Activated CD4-positive, alpha-beta T cell treated with anti-CD3 and anti-CD28 coated beads, Interleukin-2, Interleukin-4, amounts not matched to agents 100 ng/mL and 50 ng/mL, durations not matched to agents 16 hours and 8 hours (primary cell): ENCODE measurements at places on chromosomes 2 and 18.

DNA sequence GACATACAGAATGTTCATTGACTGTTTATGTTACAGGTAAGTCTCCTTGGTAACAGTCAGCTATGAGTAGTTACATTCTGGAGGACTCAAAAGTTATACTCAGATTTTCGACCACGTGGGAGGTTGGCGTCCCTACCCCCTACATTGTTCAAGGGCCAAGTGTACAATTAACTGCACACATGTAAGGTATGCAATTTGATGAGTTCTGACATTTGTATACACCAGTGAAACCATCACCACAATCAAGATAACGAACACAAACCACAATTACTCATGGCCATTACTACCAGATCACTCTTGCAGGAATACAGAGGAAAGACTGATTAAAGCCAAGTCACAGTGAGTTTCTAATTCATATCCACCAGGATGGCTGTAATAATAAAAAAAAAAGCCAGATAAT lies 39.6 kb upstream of the LDLRAD4 start:
- peak; percentile 55 for DNase-seq

DNA sequence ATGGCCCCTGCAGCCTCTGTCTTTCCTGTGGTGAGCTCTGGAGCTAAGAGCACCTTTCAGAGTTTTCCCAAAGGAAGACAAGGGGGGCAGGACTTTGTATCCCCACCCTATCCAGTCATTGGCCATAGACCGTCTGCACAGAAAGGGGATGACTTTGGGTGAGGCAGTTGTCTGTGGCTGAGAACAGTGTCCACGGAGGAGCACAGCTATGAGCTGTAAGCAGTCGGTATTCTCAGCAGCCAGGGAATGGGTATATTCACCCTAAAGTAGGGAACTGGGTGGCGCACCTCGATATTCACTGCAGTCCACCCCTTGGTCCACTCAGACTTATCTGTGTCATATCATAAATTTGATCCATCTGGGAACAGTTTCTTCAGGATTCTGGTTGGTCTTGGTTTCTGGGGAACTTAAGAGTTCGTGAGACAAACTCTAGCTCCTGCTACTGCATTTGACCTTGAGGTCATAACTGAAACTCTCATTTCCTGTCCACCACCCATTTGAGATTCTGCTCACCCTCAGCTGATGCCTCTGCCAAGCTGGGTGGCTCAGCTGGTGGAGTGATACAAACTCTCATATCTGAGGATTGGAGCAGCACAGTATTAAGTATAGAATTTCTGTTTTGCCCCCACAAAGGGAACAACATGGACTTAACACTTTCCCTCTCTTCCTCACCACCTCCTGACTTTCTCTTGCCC lies 45.2 kb upstream of the SCG2 start:
- no peak for DNase-seq

DNA sequence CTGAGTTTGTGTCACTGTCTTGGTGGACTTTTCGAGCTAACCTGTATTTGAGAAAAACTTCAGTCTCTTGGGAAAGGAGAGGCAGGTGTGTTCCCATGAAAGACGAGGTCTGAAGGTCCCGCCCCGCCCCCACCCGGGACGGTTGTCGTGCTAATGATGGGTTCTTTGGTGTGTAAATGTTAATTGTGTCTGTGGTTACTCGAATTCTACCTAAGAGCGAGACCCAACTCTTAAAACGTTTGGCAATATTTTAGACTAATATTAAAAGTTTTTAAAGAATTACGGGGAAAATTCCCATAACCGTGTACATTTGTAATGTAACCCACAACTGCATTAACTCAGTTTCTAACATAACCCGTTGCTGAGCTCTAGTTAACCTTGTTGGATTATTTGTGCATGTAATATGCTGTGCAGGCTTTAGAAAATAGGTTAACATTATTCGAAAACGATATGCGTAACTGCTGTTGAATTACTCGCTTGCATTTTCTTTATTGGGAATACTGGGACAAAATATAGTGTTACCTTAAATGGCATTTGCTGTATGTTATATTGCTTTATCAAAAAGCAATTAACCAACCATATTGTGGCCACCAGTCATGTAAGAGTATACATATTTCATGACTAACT lies 833 bp downstream of the EPB41L5 start:
- no peak for DNase-seq

DNA sequence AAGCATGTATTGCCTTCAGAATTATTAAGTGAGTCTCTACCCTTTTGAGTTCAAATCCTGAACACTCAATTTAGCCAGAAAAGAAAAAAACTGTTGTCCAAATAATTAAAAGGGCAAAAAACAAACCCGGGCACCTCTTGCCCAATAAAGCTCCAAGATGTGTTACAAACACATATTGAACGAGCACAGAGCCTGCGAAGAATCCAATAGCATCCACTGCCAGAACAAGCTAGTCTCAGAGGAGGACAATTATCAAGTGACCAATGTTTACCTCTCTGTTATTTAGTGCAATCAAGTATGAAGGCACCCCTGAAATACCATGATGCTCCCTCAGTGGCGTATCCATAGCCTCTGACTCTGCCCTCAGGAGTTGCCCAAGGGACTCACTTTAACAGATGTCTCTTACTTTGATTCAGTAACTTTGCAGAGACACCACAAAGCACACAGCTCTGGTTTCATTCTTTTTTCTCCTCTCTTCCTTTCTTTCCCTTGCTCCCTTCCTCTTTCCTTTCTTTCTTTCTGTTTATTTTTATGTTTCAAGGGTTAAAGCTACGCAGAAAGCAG lies 93.5 kb upstream of the SPATS2L start:
- no peak for DNase-seq

- peak; percentile 49 for DNase-seq
These were observed 30.6 kb upstream of the CHRNA1 start for GRCh38 chr2:174794851-174795374.

DNA sequence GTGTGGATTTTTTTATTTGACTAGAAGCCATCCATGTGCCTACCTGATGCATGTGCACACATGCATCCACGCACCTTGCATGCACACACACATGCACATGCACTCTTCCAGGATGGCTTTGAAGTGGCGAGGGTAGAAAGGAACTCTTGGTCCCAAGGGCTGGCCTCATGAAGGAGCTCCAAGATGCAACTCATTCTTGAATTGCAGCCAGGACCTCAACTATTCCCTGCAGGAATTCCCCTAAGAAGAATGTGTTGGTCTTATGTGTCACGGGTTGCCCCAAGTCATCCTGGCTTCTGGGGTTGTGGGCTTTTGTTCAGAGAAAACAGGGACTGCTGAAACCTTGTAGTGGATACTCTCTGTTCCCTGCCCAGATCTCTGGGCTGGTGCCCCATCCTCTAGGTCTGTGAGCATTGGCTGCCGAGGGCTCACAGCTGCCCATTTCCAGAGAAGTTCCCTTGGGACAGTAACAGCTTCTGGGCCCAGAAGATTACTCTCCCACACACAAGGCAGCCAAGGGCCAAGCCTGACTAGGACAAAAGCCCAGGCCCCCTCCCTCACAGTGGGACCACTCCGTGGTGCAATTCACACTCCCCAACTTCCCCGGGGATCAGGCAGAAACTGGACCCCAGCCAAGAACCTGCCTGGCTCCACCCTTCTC lies 137.6 kb downstream of the COPS8 start:
- DNase-seq = no peak

- DNase-seq = no peak
These were observed 288.0 kb upstream of the TNP1 start for GRCh38 chr2:217147818-217148217.

DNA sequence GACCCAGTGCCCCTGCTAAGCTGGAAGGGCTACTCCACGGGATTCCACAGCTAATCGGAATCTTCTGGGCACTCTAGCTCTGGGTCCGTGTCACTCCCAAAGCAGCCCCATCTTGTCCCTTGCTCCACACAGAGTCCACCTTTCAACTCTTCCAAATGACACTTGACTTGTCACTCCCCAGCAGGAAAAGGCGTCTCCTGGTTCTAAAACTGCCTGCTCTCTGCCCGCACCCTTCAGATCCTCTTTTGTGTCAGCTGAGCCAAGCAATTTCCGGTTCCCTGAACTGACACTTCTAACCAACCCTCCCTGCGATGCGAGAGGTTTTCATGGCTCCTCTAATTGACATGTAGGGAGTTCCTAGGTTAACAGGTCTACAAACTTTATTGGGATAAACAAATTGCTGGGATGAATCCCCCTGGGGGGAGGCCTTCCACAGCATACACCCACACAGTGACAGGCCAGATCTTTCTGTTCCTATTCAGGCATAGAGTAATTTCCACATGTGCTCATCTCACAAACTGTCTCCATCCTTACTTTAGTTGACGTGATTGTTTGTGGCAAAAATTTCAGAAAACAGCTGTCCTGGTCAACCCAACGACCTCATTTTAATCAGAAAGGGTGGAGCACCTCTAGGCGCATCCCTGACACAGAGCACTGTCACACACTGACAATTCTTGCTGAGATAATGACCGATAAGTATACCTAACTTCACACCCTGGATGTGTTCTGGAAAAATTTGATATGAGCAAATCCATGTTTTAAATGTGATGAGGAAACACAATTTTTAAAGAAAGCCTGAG lies 104.9 kb downstream of the RBMS1 start:
- peak; percentile 60 for DNase-seq

DNA sequence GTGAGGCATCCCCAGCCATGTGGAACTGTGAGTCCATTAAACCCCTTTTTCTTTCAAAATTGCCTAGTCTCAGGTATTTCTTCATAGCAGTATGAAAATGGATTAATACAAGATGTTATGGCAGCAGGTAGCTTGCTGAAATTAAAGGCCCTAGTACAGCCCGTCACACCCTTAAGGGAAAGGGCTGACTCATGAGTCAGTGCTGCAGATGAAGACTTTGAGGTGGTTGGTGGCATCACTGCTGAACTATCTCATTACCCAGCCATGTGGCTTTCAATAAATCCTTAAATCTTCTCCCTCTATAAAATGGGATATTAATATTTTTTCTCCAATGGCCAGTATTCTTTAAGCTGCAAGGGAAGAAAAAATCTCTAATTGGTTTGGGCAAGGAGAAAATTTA lies 226.1 kb upstream of the CCDC68 start:
- no peak for DNase-seq

DNA sequence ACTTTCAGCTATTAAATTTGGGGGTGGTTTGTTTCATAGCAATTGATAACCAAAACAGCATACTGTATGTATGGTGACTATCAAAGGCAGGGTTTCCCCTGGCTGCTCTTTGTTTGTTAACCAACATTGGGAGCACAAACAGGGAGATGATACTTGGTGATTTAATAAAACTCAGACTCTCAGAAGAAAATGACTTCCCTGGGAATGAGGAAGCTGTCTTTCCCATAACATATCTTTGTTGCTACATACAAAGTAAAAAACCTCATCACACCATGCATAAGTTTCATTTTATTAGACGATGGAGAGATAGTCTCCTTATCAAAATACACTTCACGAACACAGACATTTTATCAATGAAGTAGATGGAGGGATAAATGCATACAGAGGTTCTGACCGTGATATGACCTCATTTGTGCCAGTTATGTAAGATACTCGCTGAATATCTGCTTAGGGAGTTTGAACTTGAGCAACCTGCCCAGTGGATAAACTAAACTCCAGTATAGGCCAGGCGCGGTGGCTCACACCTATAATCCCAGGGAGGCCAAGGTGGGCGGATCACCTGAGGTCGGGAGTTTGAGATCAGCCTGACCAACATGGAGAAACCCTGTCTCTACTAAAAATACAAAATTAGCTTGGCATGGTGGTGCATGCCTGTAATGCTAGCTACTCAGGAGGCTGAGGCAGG lies 3.8 kb upstream of the NFE2L2 start:
- no peak for DNase-seq

- DNase-seq = no peak
These were observed 551.7 kb downstream of the LRP1B start for GRCh38 chr2:141579071-141579470.

DNA sequence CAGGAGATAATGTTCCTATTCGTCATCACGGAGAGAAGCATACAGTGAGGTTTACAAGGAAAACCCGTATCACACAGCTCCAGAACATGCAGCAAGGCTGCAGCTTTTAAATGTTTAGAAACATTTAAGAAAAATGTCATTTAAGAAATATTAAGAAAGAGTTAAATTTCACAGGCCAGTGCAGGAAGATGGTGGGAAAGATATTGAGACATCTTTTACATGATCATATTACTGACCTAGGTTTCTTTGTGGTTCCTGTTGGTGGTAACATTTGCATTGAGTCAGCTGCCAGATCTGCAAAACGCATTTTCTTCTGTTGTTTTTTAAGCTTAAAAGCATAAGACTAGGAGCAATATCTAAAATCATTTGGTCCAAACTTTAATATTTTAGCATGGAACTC lies 44.9 kb downstream of the CPO start:
- DNase-seq = no peak

- DNase-seq = peak; percentile 3
These were observed 108.7 kb downstream of the ZBTB7C start for GRCh38 chr18:48300463-48300961.

GRCh38 chr2:227466887-227467600 lies 4.9 kb upstream of the AGFG1 start:
- DNase-seq = no peak

DNA sequence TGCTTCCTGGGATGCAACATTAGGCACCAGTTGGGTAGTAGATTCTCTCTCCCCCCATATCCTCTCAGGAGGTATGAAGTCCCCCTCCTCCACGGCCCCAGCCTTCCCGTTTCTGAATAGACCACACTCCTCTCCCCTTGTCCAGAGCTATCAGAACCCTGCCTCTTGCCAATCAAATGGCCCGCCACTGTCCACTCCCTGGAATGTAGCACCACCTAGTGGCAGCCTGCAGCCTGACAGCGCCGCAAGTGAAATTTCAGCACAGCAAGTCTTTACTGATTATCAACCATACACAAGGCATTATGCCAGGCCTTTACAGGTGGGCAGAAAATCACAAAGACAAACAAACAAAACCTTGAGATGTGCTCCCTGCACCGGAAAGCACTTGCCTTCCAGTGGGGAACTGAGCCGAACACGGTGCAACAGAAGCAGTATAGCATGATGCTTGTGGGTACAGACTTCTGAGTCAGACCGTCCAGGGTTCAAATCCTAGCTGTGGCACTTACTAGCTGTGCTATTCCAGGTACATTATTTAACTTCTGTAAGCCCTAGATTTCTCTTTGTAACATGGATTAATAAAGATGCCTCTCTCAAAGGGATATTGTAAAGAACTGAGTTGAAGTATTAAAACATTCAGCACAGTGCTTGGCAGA lies 174.0 kb downstream of the SMAD2 start:
- peak; percentile 58 for DNase-seq

DNA sequence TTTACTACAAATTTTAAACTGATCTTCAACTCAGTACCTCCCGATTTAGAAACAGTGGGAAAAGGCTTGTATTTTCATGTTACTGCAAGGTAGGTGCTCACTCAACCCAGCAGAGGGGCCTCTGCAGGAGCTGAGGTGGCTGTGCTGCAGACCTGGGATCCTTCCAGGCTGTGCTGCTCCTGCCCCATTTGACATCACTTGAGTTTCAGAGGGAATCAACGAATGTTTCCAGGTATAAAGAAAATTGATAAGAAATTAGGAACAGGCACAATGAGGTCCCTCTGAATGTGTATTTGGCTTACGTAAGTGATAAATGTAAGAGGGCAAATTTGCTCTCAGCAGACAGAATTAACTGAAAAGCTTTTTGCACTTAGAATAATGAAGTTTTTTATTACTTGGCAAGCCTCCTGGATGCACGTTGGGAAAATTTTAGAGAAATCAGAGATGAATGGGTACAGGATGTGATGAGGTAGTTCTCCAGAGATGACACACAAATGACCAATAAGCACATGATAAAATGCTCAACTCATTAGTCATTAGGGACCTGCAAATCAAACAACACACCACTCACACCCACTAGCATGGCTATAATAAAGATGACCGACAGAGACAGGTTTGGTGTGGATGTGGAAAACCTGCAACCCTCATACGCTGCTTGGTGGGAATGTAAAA lies 114.0 kb downstream of the NOL10 start:
- DNase-seq = peak; percentile 16

- peak; percentile 71 for DNase-seq
These were observed 1.1 kb downstream of the UXS1 start for GRCh38 chr2:106192752-106193689.
